ENCODE measurements at places on chromosomes 6 and 20.

DNA sequence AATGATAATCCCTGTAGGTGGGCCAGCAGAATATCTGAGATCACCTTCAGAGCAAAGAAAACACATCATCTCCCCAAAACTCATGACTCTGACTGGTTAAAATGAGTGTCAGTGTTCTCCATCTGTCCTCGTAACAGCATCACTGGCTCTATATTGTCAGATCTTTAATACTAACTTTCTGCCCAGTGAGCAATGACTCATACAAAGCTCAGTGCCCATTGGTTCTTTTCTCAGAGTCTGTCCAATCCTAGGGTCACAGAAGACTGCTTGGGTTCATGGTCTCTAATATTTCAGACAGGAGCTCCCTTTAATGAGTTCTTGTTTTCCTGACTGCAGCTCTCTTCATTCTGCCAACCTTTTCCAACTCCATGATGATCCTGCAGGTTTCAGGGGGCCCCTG is 36.4 kb downstream of the HLA-DPB1 start:
- DNase-seq, result no peak

GRCh38 chr6:163830641-163831040 is 416.1 kb downstream of the QKI start:
- DNase-seq, result no peak

DNA sequence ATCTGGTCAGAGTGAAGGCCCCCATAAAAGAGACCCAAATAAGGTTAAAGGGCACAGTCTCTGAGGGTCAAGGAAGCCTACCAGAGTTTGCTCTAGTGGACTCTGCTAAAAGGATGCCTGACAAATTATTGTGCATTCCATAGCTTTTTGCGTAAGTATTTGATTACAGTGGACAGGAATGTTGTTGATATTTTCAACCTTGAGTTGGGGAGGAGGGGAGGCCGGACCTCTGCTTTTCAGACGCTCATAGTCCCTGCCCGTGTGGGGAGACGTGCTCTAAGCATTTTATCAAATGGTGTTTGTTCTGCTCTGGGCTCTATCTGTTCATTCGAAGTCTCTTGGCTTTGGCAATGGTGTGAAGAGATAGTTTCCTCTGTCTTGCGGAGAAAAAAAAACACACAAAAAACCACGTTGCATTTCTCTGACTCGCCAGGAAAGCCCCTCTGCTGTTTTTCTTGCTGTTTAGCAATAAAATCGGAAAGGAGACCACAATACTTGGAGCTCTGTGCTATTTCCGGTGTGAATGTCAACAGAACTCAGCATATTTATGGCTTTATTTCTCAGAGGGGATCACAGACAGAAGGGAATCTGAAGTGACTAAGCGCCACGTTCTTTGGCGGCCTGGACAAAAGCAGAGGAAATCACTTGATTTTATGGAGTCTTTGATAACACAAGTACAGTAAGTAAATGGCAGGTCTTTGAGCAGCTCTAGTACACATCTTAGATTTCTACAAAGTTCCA is 159.8 kb downstream of the ZFP64 start:
- no peak for DNase-seq

GRCh38 chr6:142624978-142625715 is 319.8 kb downstream of the HIVEP2 start:
- DNase-seq, result no peak

- DNase-seq, result no peak
These were observed 267.5 kb downstream of the OGFRL1 start for GRCh38 chr6:71556141-71556540.

DNA sequence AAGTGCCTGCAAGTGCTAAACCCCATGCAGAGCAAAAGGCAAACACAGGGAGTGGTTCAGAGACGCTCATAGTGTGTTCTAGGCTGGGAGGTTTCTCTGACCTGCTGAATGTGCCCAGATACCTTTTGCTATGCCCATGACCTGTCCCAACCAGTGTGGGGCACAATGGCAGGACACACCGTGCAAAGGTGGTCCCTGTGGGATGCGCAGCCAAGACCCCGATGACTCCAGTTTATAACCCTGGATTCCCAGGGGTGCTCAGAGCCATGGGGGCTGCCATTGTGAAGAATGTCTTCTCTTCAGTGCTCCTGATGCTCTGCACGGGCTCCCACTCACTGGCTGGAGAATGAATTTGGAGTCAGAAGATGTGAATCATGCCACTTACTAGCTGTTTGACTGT is 2.2 kb upstream of the NINL start:
- DNase-seq, result no peak

- no peak for DNase-seq
These were observed 217.1 kb downstream of the FARS2 start for GRCh38 chr6:5478380-5478779.

GRCh38 chr20:4135385-4136077 is 120.2 kb upstream of the RNF24 start:
- peak; percentile 38 for DNase-seq

GRCh38 chr20:51678026-51678697 is 90.0 kb downstream of the ATP9A start:
- DNase-seq, result peak; percentile 82

- no peak for DNase-seq
These were observed 35.3 kb downstream of the DUSP22 start for GRCh38 chr6:327538-328116.

GRCh38 chr6:8743170-8743745 is 307.9 kb upstream of the SLC35B3 start:
- no peak for DNase-seq

DNA sequence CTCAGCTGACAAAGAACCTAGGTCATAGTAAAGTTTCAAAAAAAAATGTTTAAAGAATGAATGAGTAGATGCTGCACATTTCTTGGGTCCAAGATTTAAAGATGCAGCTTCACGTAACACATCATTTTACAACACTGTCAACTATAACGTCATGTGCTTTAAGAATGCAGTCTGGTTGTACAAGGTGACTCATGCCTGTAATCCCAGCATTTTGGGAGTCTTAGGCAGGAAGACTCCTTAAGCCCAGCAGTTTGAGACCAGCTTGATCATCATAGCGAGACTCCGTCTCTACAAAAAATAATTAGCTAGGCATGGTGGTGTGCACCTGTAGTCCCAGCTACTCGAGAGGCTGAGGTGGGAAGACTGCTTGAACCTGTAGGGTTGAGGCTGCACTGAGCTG is 21.9 kb downstream of the SLC17A5 start:
- no peak for DNase-seq

- DNase-seq, result no peak
These were observed 179.4 kb upstream of the JAG1 start for GRCh38 chr20:10853176-10853575.

DNA sequence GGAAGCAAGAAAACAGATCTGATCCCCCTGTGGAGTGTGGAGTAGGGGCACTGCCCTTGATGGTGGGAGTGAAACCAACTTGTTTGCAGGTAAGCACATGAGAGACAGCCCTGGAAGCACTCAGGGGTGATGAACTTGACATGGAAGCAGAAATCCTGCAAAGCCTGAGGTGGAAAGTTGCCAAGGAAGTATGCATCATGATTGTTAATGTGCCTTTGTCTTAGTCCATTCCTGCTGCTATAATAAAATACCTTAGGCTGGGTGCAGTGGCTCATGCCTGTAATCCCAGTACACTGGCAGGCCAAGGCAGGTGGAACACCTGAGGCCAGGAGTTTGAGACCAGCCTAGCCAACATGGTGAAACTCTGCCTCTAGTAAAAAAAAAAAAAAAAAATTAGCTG is 40.2 kb upstream of the IFNGR1 start:
- no peak for DNase-seq

DNA sequence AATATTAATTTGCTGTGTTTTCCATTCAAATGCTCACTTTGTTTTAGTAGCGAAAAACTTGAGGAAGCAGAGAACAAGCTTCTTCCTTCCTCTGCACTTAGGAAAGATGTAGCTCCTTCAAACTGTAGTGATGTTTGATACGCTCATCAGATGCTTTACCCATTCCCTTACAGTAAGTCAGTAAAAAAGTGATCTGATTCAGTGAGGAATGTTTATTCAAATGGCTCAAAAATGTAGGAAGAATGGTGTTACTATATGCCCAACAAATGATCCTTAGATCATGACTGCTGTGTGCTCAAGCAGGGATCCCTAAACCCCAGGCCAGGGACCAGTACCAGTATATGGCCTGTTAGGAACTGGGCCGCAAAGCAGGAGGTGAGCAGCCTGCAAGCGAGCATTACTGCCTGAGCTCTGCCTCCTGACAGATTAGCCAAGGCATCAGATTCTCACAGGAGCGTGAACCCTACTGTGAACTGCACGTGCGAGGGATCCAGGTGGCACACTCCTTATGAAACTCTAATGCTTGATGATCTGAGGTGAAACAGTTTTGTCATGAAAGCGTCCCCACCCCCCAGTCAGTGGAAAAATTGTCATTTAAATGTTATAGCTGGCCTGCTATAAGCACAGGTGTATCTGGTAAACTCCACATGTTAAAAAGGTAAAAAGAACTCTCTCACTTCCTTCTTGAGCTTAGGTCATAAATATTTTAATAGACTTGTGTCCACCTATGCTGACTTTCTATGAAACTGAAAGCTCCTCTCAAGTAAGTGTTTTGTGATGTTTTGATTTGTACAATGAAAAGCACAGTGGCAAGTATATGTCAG is 187.2 kb downstream of the FOXC1 start:
- DNase-seq, result no peak

GRCh38 chr6:8069151-8069550 is 5.0 kb upstream of the BLOC1S5 start:
- no peak for DNase-seq

- no peak for DNase-seq
These were observed 43.9 kb upstream of the CD93 start for GRCh38 chr20:23129891-23130621.

DNA sequence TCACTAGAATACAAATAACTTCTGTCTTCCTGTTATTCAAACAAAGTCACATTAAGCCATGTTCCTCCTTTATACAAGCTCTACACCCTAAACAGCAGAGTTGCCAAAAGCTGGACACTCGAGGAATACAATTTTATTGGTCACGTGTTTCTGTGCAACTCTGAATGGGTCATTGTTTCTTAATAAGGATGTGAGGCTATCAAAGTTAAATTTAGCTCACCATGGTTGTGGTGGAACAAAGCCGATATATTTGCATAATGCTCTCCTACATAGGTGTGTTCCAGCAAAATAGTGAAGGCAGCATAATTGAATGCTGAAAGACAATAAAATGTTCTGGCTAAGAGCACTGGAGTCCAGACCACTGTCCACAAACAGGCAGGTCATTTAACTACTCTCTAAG is 36.9 kb upstream of the CD2AP start:
- no peak for DNase-seq

GRCh38 chr20:31682352-31682751 is 40.3 kb downstream of the BCL2L1 start:
- no peak for DNase-seq

DNA sequence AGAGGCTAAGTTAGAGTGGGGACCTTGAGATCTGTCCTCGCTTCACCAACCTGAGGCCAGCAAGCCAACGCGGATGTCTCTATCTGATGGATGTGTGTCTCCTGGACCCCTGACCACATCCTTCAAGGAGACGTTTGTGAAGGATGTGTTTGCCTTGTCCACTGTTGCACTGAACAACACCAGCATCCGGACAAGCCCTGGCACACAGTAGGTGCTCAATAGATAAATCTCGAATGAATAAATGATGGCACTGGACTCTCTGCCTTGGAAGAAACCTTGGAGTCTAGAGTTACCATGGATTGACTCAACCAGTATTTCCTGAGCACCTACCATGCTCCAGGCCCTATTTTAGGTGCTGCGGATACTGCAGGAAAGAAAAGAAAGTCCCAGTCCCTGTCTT is 97.7 kb upstream of the PTPN1 start:
- no peak for DNase-seq

DNA sequence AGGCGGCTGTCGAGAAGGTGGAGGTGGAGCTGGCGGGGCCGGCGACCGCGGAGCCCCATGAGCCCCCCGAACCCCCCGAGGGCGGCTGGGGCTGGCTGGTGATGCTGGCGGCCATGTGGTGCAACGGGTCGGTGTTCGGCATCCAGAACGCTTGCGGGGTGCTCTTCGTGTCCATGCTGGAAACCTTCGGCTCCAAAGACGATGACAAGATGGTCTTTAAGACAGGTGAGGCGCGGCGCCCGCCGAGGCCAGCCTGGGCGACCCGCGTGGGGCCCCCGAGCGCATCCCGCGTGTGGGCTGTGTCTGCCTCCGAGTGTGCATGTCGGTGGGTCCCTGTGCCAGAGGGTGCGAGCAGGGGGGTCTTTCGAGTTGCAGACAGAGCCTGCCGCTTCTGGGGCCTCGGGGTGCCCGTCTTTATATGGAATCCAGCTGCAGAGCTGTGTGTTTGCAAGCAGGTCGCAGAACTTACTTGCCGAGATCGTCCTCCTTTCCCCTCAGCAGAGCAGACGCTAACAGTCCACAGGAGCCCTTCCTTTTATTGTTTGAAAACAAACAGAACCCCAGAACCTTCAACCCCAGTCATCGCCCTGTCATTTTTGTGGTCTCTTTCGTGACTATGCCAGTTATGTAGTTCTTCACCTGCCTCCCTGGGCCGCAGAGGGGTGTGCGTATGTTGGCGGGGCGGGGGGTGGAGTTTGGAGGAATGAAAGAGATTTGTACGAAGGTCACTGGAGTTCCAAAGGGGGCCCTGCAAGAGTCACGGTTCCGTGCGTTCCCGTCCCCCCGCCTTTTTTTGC is 766 bp downstream of the SLC16A10 start:
- DNase-seq, result no peak

DNA sequence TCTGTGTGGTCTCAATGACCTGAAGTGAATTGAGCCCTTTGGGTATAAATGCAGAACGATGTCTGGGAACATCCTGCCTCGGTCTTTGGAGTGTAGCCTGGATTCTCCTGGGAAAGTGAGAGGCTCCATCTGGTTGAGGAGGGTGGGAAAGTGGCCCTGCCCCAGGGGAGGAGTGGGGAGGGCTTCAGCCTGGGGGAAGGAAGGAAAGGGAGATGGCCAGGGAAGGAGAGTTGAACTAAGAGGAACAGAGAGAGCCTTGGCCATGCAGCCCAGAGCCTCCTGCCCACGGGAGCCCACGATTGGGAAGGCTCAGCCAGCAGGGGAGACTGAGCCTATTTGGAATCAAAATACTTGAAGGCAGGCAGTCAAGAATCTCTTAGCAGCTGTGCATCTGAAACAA is 2.3 kb upstream of the EPB41L1 start:
- no peak for DNase-seq

- no peak for DNase-seq
These were observed 63.8 kb upstream of the EEF1E1 start for GRCh38 chr6:8166156-8166555.

DNA sequence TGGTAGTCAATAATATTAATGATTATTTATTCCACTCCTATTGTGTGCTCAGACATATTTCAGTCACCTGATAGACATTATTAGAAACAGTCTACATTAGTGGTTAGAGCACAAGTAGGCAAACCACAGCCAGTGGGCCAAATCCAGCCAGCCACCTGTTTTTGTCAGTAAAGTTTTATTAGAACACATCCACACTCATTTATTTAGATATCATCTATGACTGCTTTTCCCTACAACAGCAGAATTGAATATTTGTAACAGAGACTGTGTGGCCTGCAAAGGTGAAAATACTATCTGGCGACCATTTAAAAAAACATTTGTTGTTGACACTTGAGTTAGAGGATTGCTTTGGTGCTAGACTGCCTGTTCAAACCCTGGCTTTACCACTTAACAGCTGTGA is 220.0 kb upstream of the ZFP64 start:
- DNase-seq, result no peak
